Osteoblast (primary cell): ENCODE measurements at places on chromosomes 6 and 20. TPM values are rescaled to one million over a fixed set of nuclear protein-coding genes. Genes with fewer than 3 reads are reported as not detected.

TREM2 gene
- total RNA-seq = under 0.01 and 0.59 TPM in 2 replicates

SLC16A10 gene
- under 0.01 TPM in 1 of 2 replicates, not detected in the other for total RNA-seq

SAMD10 gene
- 0.59 and 1.4 TPM in 2 replicates for total RNA-seq

IPCEF1 gene
- 0.36 and 0.88 TPM in 2 replicates for total RNA-seq

PLAGL2 gene
- 2.5 and 2.7 TPM in 2 replicates for total RNA-seq

HCRTR2 gene
- total RNA-seq = under 0.01 TPM in 1 of 2 replicates, not detected in the other

BACH2 gene
- total RNA-seq = 3.6 and 4.4 TPM in 2 replicates

CCN6 gene
- total RNA-seq = 6.8 and 6.9 TPM in 2 replicates

ANGPT4 gene
- under 0.01 TPM in 2 replicates for total RNA-seq

GINS1 gene
- 2.2 and 2.4 TPM in 2 replicates for total RNA-seq

EDEM2 gene
- total RNA-seq = 32.2 and 41.8 TPM in 2 replicates

ASIP gene
- total RNA-seq = not detected in 2 replicates

SIRPB1 gene
- 0.72 and 1.2 TPM in 2 replicates for total RNA-seq

RAD21L1 gene
- total RNA-seq = not detected in 2 replicates

SSTR4 gene
- total RNA-seq = not detected in 2 replicates

CYP39A1 gene
- 4.1 and 4.3 TPM in 2 replicates for total RNA-seq

CENPW gene
- 1.1 and 3.8 TPM in 2 replicates for total RNA-seq

HSPA12B gene
- not detected in 2 replicates for total RNA-seq

CUL9 gene
- total RNA-seq = 34.4 and 34.5 TPM in 2 replicates

ZMYND8 gene
- 13.6 and 18.8 TPM in 2 replicates for total RNA-seq
